DMS153 (cell line): ENCODE measurements at places on chromosomes 12 and 14.

DNA sequence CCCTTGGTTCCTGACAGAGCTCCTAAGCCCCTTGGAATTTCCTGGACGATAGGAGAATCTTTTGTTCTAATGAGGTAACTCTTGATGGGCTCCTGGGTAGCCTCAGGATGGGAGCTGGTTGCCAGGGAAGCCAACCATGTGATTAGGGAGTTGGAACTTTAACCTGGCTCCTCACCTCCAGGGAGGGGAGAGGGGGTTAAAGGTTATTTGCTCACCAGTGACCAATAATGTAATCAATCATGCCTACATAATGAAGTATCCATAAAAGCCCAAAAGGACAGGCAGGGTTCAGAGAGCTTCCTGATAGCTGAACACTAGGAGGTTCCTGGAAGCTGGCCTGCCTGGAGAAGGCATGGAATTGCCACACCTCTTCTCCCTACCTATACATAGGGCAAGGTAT lies 6.2 kb upstream of the CNOT2 start:
- no peak for DNase-seq

DNA sequence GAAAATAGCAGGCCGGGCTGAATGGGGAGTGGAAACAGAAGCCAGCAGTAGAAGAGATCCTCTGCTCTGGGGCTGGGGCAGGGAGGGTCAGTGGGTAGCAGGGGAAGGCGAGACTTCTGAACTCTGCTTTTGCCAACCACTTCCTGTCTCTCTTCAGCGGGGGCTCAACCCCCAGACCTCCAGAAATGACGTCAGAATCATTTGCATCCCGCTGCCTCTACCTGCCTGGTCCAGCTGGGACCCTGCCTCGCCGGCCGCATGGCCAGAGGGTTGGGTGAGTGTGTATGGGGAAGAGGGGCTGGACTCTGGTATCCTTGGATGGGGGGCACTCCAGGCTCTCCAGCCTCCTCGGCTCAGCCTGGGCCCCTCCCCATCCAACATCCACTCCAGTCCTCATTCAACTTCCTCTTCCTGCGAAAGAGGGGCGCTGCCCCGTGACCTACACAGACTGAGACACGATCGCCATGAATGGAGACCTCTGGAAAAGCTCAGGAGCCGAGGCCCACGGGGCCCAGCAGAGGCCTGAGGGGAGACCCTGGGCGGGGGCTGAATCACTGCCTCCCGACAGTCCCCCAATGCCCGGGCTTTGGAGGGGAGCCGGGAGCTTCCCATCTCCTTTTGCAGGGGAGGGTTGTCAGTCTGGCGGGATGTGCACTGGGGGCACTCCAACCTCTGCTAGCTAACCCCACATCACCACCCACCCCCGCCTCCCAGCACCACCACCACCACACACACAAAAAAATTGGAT lies 458 bp upstream of the HOXC4 start:
- DNase-seq = no peak

DNA sequence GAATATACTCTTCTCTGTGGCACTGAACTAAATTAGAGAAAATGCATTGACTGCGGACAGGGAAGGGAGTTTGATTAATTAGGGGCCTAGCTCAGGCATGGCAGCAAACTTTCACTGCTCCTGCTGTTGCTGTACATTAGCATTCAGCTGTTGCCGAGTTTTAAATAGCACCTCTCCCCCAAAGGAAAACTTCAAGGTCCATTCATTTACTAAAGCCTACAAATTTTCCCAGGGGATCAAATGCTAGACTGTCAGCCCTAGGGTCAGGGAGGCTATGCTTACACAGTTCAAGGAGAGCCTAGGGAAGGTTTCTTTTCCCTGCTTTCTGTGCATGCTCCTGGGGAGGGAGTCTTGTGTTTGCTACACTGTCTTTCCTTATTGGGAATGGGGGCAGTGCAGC lies 60.0 kb upstream of the GZMB start:
- no peak for DNase-seq

DNA sequence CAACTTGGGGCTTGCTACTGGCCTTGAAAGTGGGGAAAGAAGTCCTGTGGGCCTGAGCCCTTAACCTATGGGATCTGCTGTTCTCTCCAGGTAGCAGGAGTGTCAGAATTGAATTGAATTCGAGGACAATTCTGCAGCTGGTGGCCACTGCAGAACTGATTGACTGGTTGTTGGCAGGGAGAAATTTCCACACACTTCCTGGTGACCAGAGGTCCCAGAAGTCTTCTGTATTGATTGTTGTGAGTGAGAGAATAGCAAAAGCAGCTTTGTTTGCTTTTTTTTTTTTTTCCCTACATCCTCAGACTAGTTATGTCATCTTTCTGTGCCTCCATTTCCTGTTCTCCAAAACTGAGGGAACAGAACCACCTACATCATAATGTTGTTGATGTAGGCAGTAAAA lies 64.1 kb downstream of the PRICKLE1 start:
- DNase-seq = no peak

GRCh38 chr14:72462056-72462455 lies 431.8 kb downstream of the DPF3 start:
- no peak for DNase-seq

- DNase-seq = no peak
Observed at GRCh38 chr14:31388687-31389413, 31.5 kb downstream of the HEATR5A start.

- no peak for DNase-seq
Observed at GRCh38 chr12:84198294-84198946, 714.2 kb downstream of the SLC6A15 start.

GRCh38 chr14:102727336-102728095 lies 49.7 kb upstream of the TRAF3 start:
- DNase-seq = no peak

GRCh38 chr12:2879853-2880252 lies 2.8 kb downstream of the RHNO1 start:
- no peak for DNase-seq

DNA sequence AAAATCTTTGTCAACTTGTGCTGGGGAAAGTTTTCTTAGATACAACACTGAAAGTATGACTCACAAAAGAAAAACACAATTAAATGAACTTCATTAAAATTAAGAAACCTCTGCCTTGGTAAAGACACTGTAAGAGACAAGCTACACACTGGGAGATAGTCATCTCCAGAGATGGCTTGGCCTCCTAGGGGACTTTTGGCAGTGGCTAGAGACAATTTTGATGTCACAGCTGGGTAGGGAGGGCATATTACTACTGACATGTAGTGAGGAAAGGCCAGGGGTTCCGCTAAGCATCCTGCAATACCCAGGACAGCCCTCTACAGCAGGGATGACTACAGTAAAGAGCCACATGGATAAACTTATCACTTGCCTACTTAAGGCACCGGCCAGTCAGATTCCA lies 8.7 kb upstream of the RNASE4 start:
- no peak for DNase-seq
